ENCODE measurements at places on chromosomes 12 and 14.

DNA sequence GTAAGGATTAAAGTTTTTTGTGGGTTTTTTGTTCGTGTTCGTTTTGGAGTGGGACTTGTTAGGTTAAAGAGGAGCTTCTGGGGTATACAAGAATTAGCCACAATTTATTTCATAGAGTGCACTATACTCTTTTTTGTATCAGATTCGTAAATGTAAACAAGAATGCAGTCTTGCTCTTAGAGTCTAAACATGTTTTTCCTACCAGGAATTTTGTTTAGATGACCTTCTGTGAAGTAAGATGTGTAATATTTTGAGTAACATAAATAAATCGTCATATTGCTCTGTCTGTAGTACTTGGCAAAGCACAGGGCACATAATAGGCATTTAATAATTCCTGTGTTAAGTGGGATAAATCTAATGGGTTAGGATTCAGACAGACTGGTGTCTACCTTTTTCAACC lies 9.6 kb downstream of the CNOT2 start:
- no peak for DNase-seq

GRCh38 chr12:66860752-66861750 lies 182.2 kb upstream of the GRIP1 start:
- DNase-seq, result no peak

DNA sequence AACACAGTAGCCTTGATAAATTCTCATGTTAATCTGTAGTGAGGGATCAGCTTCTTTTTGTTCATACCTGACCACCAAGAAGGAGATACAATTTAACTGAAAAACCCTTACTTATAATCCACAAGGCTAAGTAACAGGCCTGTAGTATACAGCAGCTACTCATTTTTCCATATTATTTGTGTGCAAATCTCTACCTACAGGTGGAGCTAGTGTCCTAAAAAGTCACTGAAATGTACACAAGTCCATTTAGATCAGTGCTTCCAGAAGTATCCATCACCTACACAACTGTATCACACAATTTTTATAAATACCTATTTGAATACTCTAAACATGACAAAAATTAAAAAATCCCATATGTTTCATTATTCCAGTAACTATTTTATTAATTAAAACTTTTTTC lies 173.2 kb downstream of the SLC35F4 start:
- DNase-seq, result peak; percentile 34

GRCh38 chr14:41900644-41901043 lies 294.0 kb downstream of the LRFN5 start:
- DNase-seq, result peak; percentile 26

DNA sequence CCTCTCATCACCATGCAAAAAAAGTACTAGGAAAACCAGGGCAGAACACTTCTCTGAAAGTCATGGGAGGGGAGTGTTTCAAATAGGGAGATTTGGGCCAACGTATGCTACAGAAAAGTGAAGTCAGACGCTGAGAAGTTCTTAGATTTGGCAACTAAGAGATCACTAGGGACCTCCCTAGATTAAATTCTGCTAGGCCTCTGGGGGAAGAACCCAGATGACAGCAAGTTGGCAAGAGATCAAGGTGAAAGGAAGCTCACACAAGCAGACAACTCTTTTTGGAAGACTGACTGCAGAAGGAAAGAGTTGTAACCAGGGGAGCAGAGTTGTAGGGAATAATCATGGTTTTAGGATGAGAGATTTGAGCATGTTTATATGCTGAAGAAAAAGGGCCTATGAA lies 20.7 kb downstream of the IQSEC3 start:
- DNase-seq, result no peak

- no peak for DNase-seq
Measured at GRCh38 chr14:71107921-71108320, 200.7 kb downstream of the PCNX1 start.

GRCh38 chr14:97113339-97113738 lies 316.2 kb downstream of the VRK1 start:
- no peak for DNase-seq

DNA sequence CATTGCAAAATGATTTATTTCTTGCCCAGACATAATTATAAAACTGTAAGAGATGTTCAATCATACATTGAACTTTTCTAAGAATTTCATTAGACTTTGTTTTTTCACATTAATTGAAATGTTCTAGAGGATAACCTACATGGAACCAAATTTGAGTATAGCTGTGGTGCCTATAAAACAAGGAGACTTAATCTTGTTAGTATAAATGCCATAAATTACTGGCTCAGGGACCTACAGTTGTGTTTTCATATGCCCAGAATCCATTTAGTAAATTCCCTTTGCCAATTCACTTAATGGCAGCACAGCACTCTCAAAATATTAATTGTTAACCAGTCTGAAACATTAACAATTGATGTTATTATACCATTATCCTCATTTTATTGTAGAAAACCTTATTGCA lies 488.5 kb downstream of the NELL2 start:
- DNase-seq, result peak; percentile 9

- DNase-seq, result peak; percentile 85
Measured at GRCh38 chr12:59736786-59737185, 141.0 kb downstream of the SLC16A7 start.

DNA sequence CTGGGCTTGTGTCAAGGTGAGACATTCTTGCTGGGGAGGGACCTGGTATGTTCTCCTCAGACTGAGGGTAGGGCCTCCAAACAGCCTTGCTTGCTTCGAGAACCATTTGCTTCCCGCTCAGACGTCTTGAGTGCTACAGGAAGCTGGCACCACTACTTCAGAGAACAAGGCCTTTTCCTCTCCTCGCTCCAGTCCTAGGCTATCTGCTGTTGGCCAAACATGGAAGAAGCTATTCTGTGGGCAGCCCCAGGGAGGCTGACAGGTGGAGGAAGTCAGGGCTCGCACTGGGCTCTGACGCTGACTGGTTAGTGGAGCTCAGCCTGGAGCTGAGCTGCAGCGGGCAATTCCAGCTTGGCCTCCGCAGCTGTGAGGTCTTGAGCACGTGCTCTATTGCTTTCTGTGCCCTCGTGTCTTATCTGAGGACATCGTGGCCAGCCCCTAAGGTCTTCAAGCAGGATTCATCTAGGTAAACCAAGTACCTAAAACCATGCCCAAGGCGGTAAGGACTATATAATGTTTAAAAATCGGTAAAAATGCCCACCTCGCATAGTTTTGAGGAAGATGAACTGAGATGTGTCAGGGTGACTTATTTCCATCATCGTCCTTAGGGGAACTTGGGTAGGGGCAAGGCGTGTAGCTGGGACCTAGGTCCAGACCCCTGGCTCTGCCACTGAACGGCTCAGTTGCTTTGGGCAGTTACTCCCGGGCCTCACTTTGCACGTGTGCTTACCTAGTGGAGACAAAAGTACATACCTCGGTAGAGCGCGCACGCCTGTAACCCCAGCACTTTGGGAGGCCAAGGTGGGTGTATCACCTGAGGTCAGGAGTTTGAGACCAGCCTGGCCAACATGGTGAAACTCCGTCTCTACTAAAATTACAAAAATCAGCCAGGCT lies 4.3 kb downstream of the GAPDH start:
- peak; percentile 35 for DNase-seq

- no peak for DNase-seq
Measured at GRCh38 chr14:95500772-95501401, 15.6 kb downstream of the SYNE3 start.

DNA sequence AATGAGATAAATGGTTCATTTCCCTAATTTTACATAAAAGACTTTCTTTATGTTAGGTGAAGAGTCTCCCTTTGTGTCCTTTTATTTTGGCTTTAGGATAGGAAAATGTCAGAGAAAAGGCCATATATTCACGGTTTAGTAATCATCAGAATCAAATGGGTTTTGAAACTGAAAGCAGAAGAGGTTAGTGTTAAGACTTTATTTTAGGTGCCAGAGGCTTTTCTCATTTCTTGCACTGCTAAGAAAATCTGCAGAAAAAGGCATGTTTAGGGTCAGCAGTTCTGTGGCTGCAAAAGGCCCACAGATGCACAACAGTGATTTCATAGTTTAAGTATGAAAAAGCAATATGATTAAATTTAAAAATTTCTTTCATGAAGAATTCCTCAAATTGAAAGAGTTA lies 80.4 kb upstream of the SINHCAF start:
- DNase-seq, result no peak

DNA sequence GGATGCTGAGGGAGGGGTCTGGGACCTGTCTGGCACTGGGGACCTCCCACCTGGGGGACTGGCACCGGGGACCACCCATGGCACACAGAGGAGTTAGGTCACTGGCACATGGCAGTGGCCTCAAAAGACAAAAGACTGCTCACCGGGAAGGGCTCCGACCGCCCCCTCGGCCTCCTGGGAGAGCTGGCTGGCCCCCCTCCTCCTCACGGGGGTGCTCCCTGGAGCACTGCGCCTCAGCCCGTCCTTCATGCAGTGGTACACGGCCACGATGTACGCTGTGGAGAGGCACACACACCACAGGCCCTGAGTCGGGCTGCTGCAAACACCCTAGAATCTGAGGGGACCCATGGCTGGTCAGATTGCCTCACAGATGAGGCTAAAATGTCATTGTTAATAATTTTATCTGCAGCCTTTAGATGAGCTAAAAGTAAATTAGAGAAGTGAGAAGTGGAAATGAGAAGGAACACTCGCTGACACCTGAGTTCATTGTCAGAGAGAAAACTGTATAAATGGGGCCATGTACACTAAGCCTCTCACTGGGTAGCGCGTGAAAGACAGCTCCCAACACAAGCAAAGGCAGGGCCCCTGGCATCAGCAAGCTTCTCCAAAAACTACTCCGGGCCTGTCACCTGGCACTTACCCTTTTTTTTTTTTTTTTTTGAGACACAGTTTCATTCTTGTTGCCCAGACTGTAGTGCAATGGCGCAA lies 14.1 kb downstream of the P2RX2 start:
- DNase-seq, result no peak

DNA sequence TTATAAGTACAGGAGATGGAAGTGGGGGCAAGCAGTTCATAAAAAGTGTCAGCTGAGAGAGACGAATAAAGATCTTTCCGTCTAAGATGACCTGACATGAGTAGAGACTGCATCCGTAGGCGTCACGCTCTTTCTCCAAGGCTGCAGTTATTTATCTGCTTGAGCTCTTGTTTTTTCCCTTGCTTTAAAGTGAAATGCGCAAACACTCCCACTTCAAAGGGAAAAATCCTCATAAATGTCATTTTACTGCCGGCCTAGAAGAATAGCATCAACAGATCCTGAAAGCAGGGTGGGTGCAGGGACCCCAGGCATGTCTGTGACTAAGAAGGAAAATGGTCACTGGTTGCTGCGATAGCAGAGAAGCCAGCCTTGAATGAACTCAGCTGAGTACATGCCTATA lies 647.4 kb downstream of the MED13L start:
- no peak for DNase-seq

DNA sequence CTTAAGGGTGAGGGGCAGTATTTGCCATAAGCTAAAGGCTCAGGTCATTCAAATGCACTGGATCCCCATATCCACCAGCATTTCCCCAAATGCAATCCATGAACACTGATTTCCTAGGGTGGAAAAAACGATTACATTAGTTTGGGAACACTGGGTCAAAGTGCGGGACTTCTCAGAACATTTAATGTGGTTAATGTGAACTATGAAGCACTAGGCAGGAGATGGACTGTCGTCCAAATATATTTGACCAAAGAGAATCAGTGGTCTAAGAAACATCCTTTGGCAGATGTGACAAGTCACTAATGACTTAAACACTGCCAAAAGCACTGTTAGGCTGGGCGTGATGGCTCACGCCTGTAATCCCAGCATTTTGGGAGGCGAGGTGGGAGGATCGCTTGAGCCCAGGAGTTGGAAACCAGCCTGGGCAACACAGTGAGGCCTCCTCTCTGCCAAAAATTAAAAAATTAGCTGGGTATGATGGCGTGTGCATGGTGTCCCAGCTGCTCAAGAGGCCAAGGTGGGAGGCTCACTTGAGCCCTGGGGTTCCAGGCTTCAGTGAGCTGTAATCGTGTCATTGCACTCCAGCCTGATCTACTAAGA lies 205.4 kb downstream of the CALM1 start:
- DNase-seq, result no peak

DNA sequence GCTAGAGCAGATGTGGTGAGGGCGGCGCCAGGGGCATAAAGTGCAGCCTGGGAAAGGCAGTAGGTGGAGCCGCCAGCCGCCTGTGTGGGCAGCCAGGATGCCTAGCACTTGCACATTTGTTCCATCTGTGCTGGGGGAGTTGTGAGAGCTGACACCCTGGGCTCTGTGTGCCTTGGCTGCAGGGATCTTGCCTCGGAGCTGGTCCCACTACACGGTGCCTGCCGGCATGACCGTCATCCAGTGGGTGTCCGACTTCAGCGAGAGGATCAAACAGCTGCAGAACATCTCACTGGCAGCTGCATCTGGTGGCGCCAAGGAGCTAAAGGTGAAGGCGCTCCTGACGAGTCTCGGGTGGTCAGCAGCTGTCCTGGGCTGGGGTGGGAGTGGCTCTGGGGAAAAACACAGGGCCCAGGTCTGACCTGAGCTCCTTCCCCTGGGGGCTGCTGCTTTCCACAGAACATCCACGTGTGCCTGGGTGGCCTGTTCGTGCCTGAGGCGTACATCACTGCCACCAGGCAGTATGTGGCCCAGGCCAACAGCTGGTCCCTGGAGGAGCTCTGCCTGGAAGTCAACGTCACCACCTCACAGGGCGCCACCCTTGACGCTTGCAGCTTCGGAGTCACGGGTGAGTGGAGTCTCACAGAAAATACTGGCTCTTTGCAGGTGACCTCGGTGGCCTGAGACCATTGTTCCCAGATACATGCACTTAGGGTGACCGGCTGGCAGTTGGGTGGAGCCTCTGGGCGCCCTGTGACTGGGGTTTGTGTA lies 37.4 kb downstream of the HSP90AA1 start:
- DNase-seq, result no peak

- no peak for DNase-seq
Measured at GRCh38 chr14:34348592-34348991, 113.4 kb downstream of the SPTSSA start.

- no peak for DNase-seq
Measured at GRCh38 chr14:24329073-24329663, 5.7 kb downstream of the ADCY4 start.

DNA sequence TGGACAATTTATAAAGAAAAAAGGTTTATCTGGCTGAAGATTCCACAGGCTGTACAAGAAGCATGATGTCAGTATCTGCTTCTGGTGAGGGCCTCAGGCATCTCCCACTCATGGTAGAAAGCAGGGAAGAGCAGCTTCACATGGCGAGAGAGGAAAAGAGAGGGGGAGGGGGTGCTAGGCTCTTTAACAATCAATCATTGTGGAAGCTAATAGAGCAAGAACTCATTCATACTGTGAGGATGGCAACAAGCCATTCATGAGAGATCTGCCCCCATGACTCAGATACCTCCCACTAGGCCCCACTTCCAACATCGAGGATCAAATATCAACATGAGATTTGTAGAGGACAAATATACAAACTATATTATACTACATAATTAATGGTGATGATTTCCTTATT lies 361.9 kb upstream of the FAR2 start:
- DNase-seq, result no peak

DNA sequence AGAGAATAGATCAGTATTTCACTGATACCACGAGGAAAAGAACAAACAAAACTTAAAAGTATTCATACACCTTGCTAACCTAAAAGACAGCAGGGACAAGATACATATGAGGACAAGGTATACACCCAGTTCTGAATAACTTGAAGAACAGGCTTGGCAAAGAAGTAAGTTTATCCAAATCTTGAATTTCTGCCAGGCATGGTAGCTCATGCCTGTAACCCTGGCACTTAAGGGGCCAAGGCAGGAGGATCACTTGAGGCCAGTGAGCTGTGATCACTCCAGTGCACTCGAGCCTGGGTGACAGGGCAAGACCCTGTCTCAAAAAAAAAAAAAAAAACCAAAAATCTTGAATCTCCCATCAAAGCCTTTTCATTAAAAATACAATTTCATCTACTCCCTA lies 25.0 kb downstream of the EIF2S1 start:
- no peak for DNase-seq
